ENCODE measurements at places on chromosomes 6 and 20.

DNA sequence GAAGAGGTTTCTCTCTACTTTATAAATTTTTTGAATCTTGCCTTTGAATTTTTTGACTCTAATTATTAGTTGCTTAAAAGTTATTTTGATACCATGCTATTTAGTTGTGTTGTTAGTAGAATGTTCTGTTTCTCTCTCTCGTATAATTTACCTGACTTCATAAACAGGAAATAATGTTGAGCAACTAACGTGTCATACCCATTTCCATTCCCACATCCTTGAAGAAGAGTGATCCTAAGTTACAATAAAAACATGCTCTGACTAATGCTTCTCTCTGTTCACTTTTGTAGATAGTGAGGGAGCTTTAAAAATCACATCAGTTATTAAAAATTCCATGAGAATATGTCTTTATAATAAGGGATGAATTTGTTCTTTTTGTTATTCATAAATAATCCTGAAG, 69.7 kb downstream of the SAMD5 start:
- no peak for DNase-seq

DNA sequence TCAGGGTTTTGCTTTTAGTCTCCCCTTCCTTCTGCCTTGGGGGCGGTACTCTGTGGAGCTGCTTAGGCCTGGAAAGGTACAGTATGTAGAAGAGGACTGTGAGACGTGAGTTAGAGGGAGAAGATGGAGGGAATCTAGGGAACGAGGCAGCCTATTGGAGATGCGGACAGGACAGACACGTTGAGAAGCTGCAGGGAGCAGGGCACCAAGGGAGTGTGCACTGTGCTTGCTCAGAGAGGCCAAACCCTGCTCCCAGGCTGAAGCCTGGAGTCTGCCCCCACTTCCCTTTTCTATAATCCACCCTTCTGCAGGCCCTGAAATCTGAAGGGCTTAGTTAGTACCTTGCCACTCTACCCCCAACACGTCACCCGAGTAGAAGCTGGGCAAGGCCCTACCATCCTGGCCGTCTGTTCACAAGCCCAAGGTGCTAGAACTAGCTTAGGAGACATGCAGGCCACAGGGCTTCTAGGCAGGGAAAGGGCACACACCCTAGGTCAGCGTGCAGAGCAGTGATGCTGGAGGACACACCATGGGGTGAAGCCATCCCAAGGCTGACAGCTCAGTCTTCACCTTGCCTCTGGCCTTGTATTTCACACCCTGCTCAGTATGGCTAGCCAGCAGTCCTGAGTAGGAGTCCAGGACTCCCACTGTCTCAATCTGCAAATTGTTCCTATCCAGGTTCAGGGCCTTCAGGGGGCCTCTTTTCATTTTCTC, 6.9 kb downstream of the TP53INP2 start:
- no peak for DNase-seq

DNA sequence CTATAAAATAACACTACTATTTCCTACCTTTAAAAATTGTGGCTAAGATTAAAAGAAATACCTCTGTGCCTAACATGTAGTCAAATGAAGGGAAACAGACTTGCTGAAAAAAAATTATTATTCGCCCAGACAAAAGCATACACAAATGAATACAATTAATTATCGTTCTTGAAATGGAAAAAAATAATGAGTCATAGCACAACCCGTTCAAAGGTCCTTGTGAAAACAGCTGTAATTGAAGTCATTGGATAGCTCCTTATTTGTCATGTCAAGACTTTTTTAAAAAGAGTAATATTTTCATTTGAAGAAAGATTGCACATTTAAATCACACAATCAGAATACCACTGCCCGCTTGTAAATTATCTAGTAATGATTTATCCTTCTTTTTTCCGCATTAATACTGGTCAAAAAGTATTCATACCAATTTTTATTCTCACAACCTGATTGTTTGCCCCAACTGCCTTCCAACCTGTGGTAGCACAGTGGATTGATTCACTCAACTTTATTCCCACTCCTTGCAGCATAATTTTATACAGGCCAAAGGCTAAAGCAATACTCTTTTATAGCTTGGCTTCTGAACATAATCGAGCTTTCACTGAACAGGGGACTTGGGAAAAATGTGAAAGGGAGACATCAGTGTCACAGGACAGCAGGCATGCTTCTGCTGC, 655.2 kb upstream of the MAP3K7 start:
- no peak for DNase-seq

DNA sequence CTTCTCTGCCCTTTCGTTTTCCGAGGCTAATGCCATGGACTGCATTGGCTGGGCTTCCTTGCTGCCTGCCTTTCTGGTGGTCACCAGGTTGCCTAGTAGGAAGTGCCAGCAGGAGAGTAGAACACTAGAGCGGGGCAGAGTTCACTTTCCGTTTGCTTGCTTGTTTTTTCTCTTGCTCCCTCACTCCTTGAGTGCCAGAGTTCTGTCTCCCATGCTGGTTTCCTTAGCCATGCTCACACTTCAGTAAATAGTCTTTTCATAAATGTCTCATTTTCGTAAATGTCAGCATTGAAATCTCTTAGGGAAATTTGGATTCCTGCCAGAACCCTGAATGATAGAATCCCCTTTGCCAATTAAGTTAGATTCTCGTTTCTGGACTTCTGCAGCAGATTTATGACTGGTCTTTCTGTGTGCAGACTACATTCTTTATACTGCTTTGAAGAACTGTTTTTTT, 63.9 kb downstream of the FAM83B start:
- no peak for DNase-seq

DNA sequence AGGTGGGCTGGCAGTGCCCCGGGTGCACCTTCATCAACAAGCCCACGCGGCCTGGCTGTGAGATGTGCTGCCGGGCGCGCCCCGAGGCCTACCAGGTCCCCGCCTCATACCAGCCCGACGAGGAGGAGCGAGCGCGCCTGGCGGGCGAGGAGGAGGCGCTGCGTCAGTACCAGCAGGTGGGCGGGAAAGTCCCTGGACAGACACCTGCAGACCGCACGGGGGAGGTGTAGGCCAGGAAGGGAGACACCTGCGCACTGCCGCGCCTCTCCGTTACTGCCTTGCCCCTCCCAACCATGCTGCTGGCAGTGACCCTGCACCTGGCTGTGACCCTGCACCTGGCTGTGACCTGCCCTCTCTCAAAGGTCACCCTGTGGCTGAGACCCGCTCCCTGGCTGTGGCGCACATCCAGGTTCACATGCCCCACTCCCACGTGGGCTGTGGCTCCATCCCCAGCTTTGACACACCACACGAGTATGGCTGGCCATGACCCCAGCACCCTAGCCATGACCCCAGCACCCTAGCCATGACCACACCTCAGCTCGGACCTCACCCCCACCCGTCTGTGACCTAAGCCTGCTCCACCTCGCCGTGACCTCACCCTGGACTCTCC, 11.6 kb downstream of the RBCK1 start:
- no peak for DNase-seq

GRCh38 chr20:44780226-44780625, 30.1 kb downstream of the RIMS4 start:
- peak; percentile 48 for DNase-seq

DNA sequence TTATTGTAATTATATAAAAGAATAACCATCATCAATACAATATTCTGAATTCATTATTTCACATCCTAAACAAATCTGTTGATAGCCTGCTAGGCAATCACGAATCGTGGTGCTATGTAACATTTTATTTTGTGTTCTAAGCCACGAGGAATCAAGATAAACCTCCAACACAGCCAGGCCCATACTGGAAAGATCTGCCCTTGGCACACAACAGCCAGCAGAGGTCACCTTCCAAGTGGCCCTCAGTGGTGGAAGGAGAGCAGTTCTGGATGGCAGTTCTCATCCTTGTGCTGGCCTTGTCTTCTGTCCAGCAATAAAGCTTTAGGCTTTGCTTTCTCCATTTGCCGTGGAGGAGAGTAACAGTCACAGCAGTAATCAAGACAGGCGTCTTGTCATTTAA, 13.2 kb downstream of the ZNF831 start:
- no peak for DNase-seq

- no peak for DNase-seq
Measured at GRCh38 chr6:50549026-50549425, 164.3 kb upstream of the TFAP2D start.

- DNase-seq = no peak
Measured at GRCh38 chr6:97923249-97923648, 640.2 kb upstream of the MMS22L start.

GRCh38 chr6:137351890-137352289, 132.7 kb upstream of the IFNGR1 start:
- no peak for DNase-seq

- no peak for DNase-seq
Measured at GRCh38 chr6:31778999-31779885, 2.1 kb upstream of the VWA7 start.

- DNase-seq = no peak
Measured at GRCh38 chr6:19845266-19846041, 8.3 kb downstream of the ID4 start.

GRCh38 chr6:38846844-38847243, 131.7 kb downstream of the DNAH8 start:
- no peak for DNase-seq

DNA sequence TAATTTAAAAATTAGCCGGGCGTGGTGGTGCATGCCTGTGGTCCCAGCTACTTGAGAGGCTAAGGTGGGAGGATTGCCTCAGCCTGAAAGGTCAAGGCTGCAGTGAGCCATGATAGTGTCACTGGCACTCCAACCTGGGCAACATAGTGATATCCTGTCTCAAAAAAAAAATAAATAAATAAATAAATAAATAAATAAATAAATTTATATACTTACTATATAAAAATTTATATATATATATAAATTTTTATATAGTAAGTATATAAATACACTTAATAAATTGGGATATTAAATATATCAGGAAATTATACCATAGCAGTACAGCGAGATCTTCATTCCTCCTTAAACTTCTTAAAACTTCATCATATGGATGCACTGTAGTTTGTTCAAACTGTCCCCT, 23.0 kb upstream of the IPCEF1 start:
- DNase-seq = no peak

DNA sequence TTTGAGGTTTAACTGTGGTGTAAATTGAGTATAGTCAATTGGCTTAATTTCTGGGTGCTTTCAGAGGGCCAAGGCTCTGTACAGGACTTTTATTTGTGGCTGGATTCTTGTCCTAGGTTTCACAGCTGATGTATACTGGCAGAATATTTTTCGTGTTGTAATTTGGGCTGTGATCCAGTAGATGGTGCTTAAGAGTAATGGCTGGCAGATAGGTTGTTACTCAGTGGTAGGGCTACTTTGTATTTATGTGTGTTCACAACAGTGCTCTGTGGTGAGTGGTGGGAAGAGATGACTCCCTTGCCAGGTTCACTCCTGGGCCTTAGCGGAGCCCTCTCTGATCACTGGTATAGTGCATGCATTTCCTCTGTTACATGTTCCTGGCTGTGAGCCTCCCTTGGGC, 34.5 kb upstream of the FERMT1 start:
- DNase-seq = no peak

- DNase-seq = no peak
Measured at GRCh38 chr6:124978451-124979293, 16.4 kb downstream of the RNF217 start.

DNA sequence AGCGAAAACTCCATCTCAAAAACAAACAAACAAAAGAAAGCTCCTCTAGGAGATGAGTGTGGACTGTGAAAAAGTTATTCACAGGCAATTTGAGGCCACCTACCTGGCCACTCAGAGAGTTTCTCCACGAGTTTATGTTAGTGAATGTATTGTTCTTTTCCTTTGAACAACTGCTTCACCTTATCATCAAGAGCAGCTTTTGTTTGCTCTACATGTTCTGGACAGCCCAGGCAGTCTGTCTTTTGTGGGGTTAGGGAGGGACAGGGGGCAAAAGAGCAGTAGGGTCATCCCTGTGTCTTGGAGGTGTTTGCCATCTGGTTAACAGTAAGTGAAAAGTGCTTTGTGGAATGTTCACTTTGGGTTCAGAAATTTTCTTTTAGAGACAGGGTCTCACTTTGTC, 8.0 kb downstream of the CASS4 start:
- DNase-seq = no peak

DNA sequence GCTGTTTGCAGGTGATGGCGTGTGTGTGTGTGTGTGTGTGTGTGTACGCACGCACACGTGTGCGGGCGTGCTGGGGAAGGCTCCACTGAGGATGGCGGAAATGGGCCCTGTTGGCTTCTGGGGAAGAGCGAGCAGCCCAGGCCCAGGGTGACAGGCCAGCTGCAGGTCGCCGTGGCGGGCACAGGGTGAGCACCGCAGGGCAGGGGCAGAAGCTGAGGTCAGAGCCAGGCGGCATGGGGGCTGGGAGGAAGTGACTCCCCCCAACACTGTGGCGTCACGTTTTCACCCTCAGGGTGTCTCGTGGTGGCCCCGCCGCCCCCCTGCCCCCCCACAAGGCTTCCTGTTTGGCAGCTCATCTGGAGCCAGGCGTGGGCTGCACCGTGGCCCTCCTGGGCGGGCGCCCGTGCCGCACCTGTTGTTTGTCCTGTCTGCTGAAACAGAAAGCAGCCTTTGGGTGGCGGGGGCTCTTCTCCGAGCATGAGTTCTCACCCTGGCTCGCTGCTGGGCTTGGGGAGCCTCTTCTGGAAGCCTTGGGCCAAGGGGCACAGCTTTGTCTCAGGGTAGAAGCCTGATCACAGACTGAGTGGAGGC, 7.1 kb downstream of the RBM38 start:
- DNase-seq = no peak

- DNase-seq = no peak
Measured at GRCh38 chr6:39197521-39197920, 31.8 kb downstream of the KCNK5 start.

DNA sequence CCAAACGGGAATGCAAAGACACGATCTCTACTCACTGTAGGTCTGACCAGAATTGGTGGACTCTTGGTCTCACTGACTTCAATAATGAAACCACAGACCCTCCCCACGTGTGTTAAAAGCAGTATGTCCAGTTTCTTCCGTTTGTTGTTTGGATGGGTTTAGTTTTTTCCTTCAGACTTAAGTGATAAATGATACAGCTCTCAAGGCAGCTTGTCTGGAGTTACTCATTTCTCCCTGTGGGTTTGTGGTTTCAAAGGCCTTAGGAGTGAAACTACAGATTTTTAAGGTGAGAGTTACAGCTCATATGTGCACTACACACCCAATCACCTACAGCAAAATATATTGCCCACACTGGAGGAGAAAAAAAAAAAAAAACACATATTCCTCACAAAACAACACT, 86.7 kb upstream of the STMND1 start:
- no peak for DNase-seq

DNA sequence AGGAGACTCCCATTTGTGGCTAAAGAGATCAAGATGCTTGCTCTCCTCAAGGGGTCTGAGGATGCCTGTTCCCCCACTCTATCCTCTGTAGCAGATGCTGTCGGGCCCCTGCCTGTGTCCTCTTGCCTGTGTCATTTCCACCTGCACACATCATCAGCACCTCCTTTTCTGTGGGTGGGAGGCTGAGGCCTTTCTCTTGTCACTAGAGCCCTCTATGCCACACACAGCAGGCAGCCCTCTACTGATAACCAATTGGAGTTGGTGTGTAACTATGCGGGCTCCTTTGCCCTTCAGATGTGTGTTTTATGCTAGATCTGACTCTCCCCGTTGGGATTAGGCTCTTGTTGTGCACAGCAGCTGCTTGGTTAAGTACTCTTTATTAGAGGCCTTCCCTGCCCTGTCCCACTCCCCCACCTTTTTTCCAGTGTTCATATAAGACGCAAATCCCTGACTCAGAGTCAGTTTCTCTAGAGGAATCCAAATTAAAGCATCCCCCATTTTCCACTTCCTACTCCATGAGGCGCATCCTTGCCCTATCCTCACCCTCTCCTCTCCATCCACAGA, 7.7 kb downstream of the TREML2 start:
- no peak for DNase-seq

- DNase-seq = no peak
Measured at GRCh38 chr20:32487381-32487780, 97.8 kb downstream of the NOL4L start.
